ENCODE measurements at places on chromosomes 1 and 21.

GRCh38 chr21:34670962-34671348 lies 2.2 kb downstream of the CLIC6 start:
- DNase-seq: no peak

- no peak for DNase-seq
Measured at GRCh38 chr1:65948609-65949229, 156.0 kb downstream of the PDE4B start.

DNA sequence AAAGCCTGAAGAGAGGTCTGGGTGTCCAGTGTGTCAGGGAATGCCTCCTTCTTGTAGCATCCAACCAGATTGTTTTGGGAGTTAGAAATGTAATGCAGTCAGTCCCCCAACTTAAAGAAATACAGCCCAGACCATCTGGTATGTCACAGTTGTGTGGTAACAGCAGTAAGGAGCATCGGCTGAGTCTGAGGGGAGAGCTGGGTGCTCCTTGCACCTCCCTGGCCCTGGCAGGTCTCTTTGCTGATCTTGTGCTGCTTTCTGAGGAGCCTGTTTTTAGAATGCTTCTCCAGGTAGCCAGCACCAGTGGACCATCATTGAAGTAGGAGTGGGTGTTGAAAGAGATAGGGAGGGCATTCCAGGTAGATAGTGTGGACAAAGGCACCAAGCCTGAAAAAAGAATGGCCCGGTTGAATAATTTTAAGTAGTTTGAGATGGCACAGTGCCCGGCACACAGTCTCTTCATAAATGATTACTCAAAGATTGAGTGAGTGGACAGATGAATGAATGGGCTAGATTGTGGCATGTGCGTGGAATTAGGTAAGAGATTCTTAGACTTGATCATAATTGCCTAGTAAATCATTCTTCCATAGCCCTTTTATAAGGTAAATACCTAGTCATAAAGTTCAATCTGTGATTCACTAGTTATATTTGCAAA lies 46.5 kb downstream of the LAMC1 start:
- DNase-seq: no peak

DNA sequence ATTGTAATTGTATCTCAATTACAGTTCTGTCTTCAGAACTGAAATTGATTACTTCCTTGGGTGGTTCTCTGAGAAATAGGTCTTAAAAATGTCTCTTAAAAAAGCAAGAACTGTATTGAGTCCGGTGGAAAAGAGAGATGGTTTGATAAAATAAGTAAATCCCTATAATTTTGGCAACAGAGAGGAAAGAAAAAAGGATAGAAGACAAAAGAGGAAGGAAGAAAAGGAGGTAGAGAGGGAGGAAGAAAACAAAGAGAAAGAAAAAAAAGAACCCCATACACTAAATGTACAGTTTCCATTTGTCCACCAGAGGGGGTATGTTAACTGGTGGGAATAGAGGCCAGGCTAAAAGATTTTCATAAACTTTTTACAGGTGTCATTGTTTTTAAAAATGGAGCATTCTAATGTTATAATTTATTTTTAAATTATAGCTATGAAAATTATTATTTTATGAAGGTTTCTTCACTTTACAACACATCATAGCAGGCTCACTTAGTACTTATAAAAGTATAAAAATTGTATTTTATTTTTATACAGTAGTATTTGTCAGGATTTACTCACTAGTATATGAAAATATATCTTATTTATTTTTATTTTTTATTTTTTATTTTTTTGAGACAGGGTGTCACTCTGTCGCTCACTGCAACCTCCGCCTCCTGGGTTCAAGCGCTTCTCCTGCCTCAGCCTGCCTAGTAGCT lies 2.1 kb upstream of the UBE2T start:
- peak; percentile 40 for DNase-seq

DNA sequence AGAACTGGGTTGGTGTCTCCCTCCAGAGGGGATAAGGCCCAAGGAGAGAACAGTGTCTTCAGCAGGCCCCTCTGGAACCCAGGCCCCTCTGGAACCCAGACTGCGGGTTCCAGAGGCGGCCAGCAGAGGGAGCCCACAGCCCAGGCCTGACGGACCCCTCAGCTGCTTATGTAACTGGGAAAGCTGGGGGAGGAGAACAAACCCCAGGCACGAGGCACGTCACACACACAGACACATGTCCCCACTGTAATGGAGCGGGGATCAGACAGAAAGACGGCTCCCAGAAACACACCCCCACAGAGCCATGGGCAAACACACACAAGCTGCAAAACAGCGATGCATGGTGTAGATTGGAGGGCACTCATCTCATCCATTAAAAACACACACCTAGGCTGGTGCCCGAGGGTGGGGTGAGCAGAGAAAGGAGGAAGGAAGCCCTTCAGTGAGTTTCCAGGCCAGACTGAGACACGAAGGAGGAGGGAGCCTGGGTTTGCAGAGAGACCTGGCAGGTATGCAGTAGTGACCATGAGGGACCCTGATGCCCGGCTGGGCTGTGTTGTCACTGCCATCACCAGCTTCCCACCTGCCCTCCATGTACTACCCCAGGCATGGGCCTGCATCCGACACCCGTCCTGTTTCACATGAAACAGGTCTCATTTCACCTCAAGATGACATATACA lies 2.8 kb upstream of the IGSF8 start:
- DNase-seq: peak; percentile 44

DNA sequence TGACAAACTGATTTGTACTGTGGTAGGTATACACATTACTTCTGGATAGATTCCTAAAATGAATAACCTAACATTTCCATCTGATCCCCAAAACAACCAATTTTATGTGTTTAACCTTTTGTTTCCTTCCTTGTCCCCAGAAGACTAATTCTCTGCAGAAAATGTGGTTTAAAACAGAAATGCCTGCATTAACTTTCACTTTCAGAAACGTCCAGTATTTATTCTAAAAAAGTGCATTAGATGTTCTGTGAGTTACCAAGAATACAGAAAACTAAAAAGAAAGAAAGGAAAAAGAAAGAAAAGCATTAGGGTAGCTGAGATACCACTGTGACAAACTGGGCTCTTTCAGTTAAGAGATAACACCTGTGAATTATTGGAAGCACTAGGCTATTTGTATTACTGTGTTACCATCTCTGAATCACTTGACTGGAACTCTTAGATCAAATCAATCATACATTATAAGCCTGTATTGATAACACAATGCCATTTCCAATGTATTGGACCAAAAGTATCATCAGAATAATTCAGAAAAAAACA lies 177.7 kb downstream of the NCAM2 start:
- DNase-seq: no peak

DNA sequence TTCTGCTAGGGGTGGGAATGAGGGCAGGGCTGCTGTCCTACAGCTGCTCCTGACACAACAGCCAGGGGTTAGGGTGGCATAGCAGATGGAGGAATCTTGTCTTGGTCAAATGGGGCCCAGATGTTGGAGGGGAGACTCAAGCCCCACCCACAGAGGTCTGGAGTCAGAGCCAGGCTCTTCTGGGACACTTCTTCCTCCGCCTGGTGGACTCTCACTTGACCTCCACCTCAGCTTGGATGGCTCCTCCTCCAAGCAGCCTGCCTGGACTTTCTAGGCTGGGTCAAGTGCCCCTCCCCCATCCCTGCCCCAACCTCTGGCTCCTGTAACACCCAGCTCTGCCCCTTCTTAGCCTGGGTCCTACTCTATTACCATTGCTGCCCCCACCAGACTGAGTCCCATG lies 35.5 kb downstream of the EPHA2 start:
- no peak for DNase-seq

GRCh38 chr1:226736001-226736907 lies 2.8 kb downstream of the ITPKB start:
- no peak for DNase-seq

DNA sequence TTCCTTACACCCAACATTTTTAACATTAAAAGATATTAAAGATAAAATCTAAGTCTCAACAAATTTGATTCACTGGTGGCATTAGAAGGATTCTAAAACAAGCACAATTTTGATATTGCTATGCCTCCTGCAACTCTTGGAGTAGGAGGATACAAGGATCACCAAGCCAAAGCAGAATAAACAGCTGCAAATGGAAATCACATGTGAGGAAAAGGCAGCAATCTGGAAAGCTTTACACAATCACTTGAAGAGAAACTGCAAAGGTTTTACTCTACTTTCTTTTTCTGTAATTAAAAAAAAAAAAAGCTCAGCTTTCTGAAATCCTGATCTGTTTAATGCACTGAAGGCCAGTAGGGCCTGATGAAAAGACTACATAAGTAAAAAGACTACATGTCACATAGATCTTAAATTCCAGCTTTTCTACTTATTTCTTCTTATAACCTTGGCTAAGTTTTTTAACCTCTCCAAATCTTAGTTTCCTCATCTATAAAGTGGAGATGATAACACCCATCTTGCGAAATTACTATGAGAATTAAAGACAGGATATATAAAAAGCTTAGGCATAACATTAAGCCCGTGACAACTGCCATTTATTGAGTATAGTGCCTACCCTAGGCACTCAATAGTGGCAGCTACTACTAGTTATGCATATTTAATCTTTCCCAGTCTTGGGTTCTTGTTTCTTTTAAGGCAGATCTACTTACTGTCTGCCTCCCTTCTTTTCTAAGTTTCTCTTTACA lies 73.5 kb downstream of the EPS15 start:
- DNase-seq: no peak

- no peak for DNase-seq
Measured at GRCh38 chr1:204623894-204624361, 61.6 kb downstream of the LRRN2 start.

- no peak for DNase-seq
Measured at GRCh38 chr1:116738673-116739370, 15.4 kb upstream of the CD2 start.

GRCh38 chr1:193435781-193436180 lies 249.4 kb upstream of the B3GALT2 start:
- no peak for DNase-seq

DNA sequence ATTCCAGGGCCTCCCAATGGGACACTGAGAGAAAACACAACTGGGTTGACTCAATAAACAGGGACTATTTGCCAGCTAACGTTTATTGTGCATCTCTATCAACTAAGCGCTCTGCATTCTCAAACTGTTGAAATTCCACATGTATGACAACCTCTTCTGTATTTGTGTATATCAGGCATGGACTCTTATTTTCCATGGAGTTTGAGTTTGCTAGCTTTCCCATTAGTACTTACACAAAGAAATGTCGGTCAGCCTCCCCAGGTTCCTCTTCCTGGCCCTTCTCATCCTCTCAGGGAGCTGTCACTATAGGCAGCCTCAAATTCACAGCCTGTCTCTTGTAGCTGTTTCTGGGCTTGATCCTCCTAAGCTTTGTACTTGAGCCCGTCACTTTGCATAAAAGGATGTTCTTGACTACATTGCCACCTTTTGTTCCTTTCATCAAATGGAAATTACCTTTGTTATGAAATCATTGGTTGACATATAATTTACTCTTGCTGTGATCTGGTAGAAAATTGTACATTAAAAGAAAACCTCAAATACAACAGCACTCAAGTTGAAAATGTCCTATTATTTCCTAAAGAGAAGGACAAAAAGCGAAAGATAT lies 60.0 kb upstream of the NTPCR start:
- no peak for DNase-seq

- no peak for DNase-seq
Measured at GRCh38 chr21:42507418-42507817, 6.2 kb upstream of the SLC37A1 start.

GRCh38 chr1:169070547-169070946 lies 35.9 kb upstream of the ATP1B1 start:
- no peak for DNase-seq

- DNase-seq: no peak
Measured at GRCh38 chr1:221294242-221294641, 415.0 kb downstream of the HLX start.

GRCh38 chr1:155329980-155330598 lies 9.4 kb downstream of the RUSC1 start:
- DNase-seq: no peak

- no peak for DNase-seq
Measured at GRCh38 chr1:78606274-78606673, 14.0 kb upstream of the IFI44L start.

DNA sequence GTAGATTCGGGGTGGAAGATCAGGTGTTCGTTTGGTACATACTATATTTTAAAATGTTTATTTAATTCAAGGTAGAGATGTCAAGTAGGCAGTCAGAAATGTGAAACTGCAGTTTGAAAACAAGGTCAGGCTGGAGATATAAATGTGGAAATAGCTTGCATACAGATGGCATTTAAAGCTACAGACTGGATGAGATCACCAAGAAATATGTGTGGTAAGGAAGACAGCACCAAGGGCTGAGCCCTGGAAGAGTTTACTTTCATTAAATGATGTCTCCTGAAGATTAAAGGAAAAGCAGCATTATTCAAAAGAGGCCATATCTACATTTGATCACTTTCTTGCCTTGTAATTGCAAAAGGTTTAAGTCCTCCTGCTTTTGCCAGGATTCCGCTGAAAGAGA lies 271.3 kb downstream of the PTBP2 start:
- DNase-seq: no peak

- no peak for DNase-seq
Measured at GRCh38 chr1:96416701-96417444, 304.7 kb upstream of the PTBP2 start.

- no peak for DNase-seq
Measured at GRCh38 chr1:37159102-37159501, 124.8 kb upstream of the GRIK3 start.

GRCh38 chr21:44364151-44365053 lies 11.0 kb downstream of the TRPM2 start:
- DNase-seq: no peak

DNA sequence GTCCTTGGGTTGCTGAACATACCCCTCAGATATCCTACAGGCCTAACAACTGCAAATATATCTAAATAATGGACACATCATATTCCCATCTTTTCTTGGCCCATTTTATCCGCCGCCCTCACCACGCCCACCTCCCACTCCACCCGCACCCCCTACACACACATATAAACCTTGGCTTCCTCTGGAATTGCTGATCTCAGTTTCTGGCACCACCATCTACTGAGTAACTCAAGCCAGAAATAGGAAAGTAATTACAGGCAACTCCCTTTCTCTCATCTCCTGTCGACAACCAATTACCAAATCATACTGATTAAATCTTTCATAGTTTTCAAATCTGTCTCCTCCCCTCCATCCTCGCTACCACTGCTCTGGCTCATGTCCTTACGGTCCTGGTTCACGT lies 4.7 kb downstream of the RGS8 start:
- DNase-seq: no peak

DNA sequence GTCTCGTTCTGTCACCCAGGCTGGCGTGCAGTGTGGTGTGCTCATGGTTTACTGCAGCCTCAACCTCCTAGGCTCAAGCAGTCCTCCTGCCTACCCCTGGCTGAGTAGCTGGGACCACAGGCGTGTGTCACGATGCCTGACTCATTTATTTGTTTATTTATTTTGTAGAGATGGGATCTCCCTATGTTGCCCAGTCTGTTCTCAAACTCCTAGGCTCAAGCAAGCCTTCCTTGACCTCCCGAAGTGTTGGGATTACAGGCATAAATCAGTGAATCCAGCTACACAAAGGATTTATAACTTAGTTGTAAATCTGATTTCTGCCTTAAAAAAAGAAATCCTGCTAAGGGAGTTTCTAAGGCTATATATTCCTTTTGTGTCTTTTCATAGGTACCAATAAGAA lies 30.5 kb upstream of the ZNF496 start:
- no peak for DNase-seq
